Stromal cell of bone marrow (primary cell): ENCODE measurements at places on chromosomes 2 and 18.

DNA sequence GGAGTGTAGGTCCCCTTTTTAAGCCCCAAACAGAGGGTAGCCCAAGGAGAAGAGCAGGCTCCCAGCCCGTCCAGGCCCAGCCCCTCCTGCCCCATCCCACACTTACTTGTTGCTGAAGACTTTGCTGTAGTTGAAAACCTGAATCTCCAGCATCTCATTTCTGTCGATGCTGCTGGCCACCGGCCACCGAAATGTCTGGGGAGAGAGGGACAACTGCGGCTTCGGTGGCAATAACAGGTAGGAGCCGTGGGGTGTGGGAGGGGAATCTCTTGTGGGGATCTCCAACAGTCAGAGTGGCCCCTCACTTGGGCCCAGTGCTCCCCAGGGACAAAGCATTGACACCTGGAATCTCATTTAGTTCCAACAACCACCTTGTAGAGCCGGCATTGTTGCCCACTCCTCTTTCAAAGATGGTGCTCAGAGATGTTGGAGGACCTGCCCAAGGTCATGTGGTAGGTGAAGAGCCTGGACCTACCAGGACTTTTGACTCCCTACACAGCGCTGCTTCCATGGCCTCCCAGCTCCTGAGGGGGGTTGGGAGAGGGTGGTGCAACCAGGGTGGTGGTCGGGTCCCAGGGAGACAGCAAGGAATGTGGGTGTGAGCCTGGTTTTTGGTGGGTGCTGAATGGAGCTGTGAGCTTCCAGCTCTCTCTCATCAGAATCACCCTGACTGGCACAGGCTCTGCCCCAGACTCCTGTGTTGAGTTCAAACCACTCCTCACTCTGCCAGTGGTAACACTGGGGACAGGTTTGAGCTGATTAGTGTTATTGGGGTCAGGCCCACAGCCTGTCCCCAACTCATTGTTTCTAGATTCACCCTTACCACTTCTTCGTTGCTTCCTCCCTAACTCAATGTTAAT, 50.0 kb upstream of the OTOF start:
- no peak for DNase-seq

- no peak for DNase-seq
Measured at GRCh38 chr2:69436596-69436937, 668 bp downstream of the NFU1 start.

GRCh38 chr18:12990641-12990966, 558 bp upstream of the CEP192 start:
- no peak for DNase-seq

GRCh38 chr18:36420826-36421225, 123.3 kb downstream of the FHOD3 start:
- DNase-seq: peak; percentile 45

- DNase-seq: no peak
Measured at GRCh38 chr2:33735096-33735495, 136.0 kb upstream of the FAM98A start.

GRCh38 chr2:61995515-61995914, 90.0 kb downstream of the COMMD1 start:
- DNase-seq: no peak

GRCh38 chr2:114436329-114436728, 6.1 kb upstream of the DPP10 start:
- DNase-seq: no peak

GRCh38 chr18:35322486-35323458, 21.4 kb downstream of the ZNF24 start:
- no peak for DNase-seq

DNA sequence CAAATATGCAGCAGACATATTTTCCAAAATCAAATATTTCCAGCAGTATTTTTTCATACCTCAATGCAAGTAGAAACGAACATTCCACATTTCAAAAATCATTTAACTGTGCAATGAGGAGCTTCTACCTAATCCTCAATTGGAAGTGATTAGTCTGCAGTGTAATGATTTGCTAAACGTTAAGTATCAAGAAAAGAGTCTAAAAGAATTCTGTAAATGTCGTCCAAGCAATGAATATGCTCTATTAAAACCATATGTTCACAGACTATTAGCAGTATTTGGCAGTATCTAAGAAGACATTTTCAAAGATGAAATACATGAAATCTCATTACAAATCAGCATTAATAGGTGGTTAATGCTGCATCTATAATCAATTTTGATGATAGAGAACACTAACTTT, 15.9 kb downstream of the DYM start:
- DNase-seq: no peak

- no peak for DNase-seq
Measured at GRCh38 chr2:239393388-239393940, 7.4 kb downstream of the HDAC4 start.

- no peak for DNase-seq
Measured at GRCh38 chr2:234723400-234723799, 226.5 kb upstream of the ARL4C start.

DNA sequence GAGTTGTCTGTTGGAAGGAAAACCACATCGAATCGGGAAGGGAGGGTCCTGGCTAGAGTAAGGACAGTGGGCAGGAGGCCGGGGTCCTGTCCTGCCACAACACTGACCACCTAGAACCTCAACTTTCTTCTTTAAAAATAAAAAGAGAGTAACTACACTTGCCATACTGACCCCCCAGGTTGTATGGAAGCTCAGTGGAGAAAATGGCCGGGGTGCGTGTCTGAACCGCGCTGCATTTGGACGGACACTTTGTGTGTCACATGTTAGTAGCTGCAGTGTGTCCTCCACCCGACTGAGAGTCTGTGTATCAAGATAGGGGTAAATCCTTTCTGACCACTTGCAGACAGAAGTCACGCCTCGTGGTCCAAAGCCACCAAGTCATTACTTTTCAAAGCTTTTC, 87.0 kb downstream of the GBX2 start:
- DNase-seq: no peak

DNA sequence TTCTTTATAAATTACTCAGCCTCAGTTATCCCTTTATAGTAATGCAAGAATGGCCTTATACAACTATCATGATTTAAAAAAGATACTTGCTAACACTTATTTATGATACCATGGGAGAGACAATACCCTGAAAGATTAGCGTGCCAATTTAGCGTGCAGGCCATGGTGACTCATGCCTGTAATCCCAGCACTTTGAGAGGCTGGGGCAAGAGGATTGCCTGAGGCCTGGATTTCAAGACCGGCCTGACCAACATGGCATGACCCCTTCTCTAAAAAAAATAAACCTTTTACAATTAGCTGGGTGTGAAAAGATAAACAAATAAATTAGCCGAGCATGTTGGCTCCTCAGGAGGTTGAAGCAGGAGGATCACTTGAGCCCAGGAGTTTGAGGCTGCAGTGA, 493.4 kb upstream of the FSIP2 start:
- DNase-seq: no peak

DNA sequence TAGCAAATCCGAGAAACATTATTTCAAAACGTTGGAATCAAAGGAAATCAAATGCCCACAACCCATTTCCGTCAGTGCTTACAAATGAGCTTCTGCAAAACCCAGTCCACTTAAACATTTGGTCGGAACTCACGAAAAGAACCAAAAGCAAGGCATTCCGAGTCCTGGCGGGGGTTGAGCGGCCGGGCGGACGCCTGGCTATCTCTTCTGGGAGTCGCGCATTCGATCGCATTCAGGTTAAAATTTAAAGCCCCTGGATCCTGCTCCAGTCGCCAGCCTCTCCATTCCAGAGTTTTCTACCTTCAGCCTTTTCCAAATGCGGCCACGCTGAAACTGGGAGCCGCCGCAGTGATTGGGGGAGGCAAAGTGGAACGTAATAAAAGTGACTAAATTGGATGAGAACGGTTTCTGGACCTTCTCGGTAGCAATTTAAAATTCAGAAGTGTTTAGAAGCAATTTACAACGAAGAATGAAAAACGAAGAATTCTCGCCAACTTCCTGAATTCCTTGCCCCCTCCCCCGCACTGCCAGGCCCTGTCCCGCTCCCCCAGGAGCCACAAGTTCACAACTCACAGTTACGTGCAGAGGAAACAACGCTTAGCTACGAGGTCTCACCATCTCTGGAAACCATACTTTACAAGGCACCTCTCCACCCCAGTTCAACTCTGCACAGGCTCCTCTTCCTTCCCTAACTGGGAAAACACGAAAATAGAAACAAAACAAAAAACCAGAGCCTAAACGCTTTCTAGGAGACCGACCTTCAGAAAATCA, 1.7 kb upstream of the GATA6 start:
- DNase-seq: no peak

DNA sequence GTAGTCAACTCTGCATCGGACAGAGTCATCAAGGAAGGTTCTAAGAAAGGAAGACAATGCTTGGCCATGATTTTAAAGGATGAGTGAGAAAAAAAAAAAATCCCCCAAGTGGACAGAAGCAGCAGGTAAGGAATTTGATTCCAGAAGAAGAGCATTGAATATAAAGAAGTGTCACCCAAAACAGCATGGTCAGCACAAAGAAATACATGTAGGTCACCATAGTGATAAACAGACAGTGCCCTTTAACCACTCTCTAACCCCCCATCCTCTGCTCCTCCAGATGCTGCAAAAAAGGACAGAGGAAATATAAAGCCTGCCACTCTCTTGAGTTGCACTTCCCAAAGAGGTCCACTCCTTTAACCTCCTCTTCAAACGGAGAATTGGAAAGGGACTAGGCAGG, 23.4 kb downstream of the FEZ2 start:
- DNase-seq: no peak

GRCh38 chr2:18346344-18346743, 214.1 kb downstream of the RDH14 start:
- no peak for DNase-seq

DNA sequence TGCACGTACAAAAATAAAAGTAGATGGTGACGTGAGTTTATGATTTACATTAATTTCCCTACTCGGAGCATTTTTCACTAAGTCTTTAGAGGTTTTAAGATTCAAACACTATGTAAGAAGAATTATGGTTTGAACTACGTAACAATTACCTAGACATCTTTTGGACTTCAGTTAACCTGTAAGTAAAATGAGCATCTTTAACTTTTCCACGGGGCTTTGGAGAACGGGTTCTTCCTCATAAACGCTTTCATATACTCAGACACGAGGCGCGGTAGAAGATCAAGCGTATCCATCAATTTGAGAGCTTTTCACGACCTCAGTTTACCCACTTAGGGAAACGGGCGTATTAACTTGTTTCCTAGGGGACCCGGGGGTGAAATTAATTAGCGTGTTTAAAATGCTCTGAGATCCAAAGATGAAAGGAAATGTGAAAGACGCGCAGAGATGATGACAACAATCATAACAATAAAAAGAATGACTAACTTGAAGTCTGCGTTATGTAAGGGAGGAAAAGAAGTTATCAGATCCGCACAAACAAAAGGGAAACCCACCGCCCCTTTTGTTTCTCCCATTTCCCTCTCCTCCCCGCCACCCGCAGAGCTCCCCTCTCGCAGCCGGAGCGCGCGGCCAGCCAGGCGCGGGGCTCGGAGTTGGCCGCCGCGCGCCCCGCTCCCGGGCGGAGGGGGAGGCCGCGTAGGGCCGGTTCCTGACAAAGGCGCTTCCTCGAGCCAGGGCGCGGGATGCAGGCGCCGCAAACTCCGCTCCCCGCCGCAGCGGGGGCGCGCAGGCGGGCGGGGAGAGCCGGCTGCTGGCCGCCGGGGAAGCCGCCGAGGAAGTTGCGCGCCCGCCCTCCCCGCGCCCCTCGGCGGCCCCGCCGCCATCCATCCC, 807 bp downstream of the PELI1 start:
- no peak for DNase-seq

DNA sequence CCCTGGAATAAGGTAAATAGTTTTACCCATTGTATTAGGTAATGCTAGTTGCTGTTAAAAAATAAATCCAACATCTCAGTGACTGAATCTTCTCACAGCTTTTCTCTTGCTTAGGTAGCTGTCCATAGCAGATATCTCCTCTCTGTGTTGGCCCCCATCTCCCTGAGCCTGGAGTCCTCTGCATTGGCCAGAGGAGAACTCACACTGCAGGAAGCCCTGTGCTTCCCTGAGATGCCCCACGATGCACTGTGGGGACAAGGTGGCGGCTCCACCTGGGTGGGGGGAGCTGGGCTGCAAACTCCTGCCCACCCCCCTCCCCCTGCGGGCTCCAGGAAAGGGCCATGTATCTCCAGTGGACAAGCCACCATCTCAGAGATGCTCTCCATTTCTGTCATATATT, 80.4 kb upstream of the SALL3 start:
- no peak for DNase-seq

GRCh38 chr2:156472686-156473085, 36.5 kb downstream of the GPD2 start:
- DNase-seq: no peak

DNA sequence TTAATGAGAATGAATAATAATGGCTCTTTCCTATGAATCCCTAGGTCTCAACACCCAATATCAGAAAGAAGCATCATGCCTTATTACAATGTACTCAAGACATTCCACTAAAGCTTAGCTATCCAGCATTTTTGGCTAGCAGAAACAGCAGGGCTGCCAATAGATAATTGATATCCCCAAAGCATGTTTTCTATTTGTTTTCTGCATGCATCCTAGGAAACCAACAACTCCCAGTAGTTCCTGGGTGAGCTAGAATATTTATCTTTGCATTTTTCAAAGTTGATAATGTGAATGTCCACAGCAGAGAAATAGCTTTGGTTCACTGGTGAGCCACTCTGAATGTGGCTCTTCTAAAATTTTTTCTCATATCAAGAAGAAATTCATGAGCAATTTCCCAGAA, 5.8 kb upstream of the ANTXR1 start:
- DNase-seq: peak; percentile 46

DNA sequence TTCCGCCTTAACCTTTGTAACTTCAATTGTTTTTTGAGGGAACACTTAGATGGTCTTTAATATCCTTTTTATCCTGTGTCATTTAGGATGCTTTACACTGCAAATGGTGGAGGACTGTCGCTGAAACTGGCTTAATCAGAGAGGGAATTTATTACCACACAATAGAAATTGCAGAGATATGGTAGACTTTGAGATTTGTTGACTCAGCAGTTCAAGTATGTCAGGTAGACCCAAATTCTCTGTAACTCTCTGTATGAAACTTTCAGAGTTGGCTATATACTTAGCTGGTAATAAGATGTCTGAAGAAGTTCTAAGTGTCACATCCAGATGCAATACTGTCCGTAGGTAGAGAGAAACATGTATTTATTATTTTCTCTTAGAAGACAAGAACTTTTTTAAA, 100.1 kb downstream of the ZNF804A start:
- DNase-seq: no peak

DNA sequence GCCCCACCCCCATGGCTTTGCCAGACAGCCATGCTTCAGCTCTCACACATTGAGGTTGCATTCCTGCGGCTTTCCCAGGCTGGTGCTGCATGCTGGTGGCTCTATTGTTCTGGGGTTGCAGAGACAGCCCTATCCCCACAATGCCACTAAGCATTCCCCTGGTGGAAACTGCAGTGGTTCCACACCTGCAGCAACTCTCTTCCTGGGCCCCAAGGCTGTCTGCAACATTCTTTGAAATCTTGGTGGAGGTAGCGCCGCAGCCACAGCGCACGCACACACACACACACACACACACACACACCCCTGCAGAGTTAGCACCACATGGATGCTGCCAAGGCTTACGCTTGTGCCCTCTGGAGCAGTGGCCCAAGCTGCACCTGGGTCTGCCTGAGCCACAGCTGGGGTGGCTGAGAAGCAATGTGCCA, 21.4 kb downstream of the SFXN5 start:
- DNase-seq: no peak
